Activated T-cell treated with anti-CD3 and anti-CD28 coated beads, Interleukin-2, amount 50 U/mL, for 48 hours (primary cell): ENCODE measurements at places on chromosomes 6 and 20.

GRCh38 chr6:152221806-152222628 lies 414.5 kb downstream of the ESR1 start:
- DNase-seq = no peak

GRCh38 chr6:109056661-109057060 lies 38.0 kb downstream of the SESN1 start:
- no peak for DNase-seq

DNA sequence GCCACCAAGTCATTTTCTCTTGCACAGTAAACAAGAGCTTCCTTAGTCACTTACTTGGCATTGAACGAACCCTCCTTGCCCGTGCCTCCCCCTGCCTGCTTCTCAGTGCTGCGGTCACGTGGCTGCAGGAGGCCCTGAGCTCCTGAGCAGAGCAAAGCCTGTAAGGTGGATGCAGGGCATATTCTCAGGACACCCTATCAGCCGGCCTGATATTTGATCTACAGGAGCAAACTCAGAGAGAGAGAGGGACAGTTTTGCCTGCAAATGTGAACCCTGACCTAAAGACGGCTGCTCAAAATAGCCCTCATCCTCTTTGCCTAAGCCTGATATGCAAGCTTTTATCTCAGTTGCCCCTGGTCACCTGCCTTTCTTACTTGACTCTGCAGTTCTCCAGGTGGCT lies 93.0 kb upstream of the POPDC3 start:
- no peak for DNase-seq

DNA sequence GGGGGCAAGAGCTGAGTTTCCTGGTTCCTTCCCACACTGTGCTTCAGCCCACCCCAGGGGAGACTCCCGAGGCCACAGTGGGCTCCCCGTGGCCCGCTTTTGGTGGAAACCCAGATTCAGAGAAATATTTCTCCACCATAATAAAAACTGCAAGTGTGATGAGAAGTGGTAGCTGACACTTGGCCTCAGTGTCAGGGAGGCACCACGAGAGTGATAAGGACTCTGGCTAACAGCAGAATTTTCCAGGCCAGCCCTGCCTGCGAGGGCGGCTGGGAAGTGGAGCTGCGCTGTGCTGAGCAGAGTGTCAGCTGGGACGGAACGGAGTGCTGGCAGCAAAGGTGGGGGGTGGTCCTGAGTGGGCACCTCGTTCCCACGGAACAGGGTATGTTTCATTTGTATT lies 22.5 kb downstream of the SPATA2 start:
- DNase-seq = no peak

GRCh38 chr6:84461461-84461860 lies 234.0 kb upstream of the CEP162 start:
- no peak for DNase-seq

- DNase-seq = no peak
Observed at GRCh38 chr6:14110001-14110818, 7.4 kb upstream of the CD83 start.

DNA sequence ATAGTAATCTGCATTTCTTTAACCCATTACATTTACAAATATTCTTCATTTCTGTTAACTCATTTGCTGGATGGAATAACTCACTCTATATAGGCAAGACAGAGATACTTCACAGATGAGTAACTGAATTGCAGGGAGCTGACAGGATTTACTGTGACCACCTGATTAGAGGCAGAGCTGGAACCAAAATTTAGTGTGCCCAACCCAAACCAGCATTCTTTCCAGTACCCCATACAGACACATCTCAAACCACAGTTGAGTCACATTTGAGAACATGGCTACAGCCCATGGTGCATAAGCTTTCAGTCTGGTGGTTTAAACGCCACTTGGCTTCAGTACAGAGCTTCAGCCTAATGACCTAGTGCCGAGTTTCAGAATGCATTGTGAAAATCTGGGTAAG lies 138.4 kb upstream of the TENT5A start:
- DNase-seq = no peak

DNA sequence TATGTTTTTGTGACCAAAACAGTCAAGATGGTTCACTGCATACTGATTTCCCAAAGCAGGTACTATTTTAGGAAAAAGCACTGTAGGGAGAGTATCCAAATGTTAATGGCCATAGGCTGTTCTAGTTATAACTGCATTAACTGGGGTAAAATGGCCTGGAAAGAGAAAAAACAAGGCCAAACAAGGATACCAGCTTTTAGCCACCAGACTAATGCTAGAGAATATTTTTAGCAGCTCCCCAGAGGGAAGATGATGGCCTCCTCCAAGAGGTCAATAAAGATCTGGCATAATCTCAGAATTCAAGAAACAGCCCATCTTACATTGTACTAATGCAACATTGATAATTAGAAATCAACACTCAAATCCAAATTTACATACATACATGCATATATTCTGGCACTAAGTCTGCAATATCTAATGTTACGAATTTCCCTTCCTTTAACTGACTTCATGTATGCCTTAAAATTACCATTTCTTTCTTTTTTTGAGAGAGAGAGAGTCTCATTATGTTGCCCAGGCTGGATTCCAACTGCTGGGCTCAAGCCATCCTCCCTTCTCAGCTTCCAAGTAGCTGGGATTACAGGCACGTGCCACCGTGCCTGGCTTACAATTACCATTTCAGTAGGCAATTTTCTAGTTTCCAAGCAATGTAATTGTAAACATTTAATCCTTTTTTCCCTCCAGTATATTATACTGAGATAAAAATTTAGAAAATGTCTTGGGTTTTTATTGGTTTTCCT lies 9.3 kb downstream of the COX7A2 start:
- no peak for DNase-seq

DNA sequence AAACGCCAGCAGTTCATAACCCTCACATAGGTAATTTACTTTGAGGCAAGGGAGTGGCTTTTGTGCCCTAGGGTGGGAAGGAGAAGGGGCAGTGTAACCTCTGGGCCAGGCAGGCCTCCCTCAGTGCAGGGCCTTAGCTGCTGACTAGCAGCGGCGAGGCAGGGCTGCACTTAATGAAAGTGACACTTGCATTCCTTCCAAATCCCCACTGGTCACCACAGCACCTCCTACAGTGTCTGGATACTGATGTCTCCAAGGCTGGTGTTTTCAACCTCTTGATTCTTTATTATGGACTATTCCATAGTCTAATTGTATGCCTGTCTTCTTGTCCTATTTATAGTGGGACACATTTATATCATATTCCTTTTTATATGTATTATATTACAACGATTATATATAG lies 152.7 kb downstream of the LY86 start:
- no peak for DNase-seq

DNA sequence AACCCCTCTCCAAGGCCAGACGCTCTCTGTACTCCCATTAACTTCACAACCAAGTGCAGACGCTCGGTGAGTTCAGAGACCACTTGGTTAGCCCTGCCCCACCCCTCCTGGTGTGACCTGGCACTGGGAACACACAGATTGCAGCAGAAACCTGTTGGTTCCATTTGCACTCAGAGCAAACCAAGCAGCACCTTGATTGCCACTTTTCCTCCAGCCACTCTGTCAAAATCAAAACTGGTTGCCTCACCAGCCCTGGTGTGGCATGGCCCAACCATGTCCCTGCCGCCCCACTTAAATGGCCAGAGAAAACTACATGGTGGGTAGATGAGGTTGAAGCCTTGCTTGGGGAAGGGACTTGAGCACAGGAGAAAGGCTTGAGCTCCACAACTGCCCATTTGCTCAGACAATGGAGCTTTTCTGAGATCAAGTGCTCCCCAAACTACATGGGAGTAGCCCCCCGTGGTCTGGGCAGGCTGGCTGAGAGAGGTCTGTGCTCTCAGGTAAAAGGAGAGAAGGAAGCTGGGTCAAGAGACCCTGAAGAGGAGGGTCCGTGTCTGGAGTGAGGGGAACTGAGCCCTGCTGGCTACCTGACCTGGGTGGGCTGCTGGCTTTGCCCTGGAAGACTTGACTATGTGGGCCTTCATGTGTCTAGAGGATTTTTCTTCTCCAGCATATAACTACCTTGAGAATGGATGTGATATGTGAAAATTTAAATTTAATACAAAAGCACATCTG lies 43.4 kb downstream of the PLCG1 start:
- DNase-seq = peak; percentile 16

DNA sequence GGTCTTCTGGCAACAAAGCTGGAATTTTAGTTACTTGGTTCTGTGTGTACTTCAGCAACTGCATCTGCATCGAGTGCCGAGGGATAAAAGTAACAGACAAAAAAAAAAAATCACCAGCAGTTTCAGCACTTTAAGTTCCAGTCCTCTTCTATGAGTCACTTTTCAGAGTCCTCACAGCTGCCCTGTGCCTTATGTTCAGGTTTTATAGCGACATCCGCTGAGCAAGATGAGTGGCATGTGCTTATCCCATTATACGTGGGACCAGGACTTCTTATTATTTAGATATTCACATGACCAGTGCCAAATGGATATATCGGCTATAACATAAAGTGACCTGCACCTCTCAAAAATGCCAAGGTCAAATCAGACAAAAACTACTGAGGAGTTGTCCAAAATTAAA lies 242.9 kb downstream of the FOXA2 start:
- no peak for DNase-seq

- DNase-seq = no peak
Observed at GRCh38 chr6:158060455-158061360, 79.0 kb downstream of the SYNJ2 start.

DNA sequence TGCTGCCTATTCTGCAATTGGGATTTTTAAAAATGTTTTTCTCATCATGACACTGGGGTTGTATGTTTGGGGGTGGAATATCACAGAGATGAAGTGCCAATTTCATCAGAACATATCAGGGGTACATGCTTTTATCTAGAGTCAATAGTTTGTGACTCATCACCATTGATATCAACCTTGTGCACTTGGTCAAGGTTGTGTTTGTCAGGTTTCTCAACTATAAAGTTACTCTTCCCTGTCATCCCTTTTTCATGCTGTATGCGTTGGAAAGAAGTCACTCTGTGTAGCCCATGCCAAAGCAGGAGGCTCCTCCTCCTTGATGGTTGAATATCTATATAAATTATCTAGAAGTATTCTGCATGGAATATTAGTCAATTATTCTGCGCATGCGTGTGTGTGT lies 145.4 kb upstream of the TSHZ2 start:
- no peak for DNase-seq

DNA sequence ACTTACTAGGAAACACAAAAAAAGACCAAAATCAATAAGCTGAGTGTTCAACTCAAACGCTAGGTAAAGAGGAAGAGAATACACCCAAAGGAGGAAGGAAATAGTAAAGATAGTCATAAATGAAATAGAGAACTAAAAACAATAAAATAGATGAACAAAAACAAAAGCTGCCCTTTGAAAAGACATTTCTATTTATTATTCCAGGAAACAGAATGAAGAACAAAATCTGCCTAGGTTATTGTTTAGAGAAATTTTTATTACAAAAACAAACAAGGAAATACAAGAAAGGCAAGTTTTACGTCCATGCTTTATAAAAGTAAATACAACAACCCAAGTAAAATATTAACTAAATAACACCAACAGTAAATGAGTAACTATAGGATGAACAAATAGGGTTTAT lies 20.1 kb downstream of the HLA-DMB start:
- no peak for DNase-seq

- DNase-seq = no peak
Observed at GRCh38 chr6:87667032-87667431, 35.0 kb downstream of the AKIRIN2 start.

- no peak for DNase-seq
Observed at GRCh38 chr20:43238833-43239232, 49.1 kb upstream of the PTPRT start.

GRCh38 chr20:37389844-37390275 lies 43.9 kb downstream of the SRC start:
- DNase-seq = no peak

GRCh38 chr20:14055127-14055742 lies 59.9 kb downstream of the MACROD2 start:
- no peak for DNase-seq

DNA sequence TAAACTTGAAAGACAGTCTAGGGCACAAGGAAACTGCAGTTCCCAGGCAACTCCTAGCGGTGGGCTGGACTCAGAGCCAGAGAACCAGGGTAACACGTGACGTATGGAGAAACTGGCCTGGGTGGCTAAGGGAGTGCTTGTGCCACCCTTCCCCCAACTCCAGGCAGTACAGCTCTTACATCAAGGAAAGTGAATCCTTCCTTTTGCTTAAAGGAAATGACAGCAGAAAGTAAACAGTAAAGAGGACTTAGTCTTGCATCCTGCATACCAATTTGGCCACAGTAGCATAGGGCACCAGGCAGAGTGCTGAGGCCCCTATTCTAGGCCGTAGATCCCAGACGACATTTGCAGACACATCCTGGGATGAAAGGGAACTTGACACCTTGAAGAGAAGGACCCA lies 322.8 kb downstream of the CD109 start:
- no peak for DNase-seq

DNA sequence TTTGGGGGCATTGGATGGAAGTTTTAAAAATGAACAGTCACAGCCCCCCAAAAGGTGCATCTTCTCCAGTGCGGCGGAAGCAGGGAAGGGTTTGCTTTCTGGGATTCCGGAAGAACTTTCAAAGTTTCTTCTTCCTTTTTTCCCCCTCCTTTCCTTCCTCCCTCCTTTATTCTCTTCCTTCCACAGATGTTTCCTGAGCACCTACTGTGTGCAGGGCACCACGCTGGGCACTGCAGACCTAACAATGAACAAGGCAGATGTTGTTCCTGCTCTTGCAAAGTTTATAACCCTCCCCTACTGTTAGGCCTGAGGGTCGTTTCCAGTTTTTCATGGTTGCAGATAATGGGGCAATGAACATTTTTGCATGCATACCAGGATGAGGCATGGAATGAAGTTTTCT lies 58.1 kb downstream of the CHMP4B start:
- no peak for DNase-seq

GRCh38 chr6:32133786-32134185 lies 3.7 kb upstream of the FKBPL start:
- no peak for DNase-seq

DNA sequence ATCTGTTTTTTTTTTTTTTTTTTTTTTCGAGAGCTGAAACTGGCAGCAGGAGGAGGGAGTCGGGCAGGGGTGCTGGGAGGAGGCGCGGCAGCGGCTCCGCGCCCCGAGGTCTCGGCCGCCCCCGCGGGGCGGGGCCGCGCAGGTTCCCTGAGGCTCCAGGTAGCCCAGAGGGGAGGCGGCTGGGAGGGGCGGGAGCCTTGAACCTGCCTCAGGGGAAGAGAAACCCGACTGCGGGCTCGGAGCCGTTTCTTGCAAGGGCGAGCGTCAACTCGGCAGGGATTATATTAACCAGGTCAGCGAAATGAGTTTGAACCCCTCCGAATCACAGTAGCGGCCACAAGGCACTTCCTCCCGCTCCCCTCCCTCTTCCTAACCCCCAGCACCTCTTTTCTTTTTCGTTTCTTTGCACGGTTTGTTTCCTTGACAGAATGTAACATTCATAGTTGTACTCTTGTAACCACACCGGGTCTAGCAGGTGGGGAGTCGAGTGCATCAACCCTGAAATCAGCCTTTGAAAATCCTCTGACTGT lies 2.0 kb downstream of the MYB start:
- DNase-seq = peak; percentile 86

- peak; percentile 79 for DNase-seq
Observed at GRCh38 chr6:498795-499231, 107.3 kb downstream of the IRF4 start.
